T-helper 22 cell (primary cell): ENCODE measurements at places on chromosomes 16 and 17.

- no peak for DNase-seq
Observed at GRCh38 chr17:79655672-79656290, 44.9 kb upstream of the RBFOX3 start.

DNA sequence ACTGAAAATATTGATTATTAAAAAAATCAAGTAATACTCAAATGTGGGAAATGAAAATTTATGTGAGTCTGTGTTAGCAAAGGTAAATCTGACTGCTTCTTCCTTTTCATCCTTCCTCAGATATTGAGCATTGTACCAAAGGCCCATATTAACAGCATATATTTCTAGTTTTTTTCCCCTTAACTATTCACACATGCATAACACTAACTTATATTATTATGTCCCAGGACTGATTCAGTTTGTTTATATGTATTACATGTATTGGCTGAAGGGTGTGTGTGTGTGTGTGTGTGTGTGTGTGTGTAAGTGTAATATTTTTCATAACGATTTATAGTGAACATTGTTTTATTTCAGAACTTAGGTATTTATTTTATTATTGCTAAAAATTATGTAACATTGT, 74.2 kb downstream of the BCAS3 start:
- DNase-seq = no peak

DNA sequence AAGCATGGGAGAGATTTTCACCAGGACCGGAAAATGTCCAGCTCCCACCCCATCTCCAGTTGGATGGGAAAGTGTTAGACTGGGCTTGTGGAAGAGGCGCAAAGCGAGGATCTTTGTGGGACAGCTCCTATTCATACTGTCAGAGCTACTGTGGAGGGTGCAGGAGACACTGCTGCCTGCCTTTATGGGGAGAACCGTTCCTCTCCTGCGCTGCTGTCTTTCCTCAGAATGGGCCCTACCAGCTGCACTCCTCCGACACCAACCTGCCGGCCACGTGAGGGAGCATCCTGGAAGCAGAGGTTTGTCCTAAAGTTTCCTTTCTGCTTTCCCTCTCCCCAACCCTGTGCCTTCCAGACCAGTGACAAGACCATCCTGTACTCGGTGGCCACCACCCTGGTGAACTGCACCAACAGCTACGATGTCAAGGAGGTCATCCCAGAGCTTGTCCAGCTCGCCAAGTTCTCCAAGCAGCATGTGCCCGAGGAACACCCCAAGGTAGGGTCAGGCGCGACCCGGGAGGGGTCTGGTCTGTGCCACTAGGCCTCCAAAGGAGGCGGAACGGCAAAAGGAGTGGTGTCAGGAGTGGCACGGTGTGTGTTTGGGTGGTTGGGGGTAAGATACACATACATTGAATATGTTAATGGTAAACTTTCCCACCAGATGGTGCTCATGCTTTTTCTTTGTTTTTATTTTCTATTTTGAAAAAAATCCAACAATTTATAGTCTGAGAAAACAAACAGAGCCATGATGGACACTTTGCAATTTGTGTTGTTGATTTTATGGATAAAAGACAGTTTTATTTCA, 23.0 kb downstream of the SLC35G3 start:
- DNase-seq = no peak

GRCh38 chr17:42677921-42678781, 1.4 kb upstream of the PLEKHH3 start:
- peak; percentile 60 for DNase-seq

DNA sequence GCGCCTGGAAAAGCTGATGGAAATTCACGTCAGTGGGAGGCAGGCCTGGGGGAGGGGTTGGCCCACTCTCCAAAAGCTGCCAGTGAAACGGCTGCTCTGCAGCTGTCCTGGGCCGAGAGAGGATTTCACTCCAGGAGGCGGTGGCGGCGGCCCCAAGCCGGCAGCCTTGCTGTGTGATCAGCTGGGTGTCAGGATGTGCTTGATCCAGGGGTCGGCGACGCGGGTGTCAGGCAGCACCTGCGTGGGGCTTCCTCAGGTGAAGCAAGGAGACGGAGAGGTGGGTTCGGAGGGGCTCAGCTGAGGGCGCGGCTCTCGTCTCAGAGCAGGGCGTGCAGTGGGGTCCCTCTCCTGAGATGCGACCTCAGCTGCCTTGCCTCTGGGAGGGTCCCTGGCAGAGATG, 7.0 kb downstream of the CBFA2T3 start:
- no peak for DNase-seq

GRCh38 chr17:42067371-42068091, 17.1 kb upstream of the C17orf113 start:
- DNase-seq = peak; percentile 24

GRCh38 chr16:9484426-9484825, 393.0 kb downstream of the HAPSTR1 start:
- no peak for DNase-seq

DNA sequence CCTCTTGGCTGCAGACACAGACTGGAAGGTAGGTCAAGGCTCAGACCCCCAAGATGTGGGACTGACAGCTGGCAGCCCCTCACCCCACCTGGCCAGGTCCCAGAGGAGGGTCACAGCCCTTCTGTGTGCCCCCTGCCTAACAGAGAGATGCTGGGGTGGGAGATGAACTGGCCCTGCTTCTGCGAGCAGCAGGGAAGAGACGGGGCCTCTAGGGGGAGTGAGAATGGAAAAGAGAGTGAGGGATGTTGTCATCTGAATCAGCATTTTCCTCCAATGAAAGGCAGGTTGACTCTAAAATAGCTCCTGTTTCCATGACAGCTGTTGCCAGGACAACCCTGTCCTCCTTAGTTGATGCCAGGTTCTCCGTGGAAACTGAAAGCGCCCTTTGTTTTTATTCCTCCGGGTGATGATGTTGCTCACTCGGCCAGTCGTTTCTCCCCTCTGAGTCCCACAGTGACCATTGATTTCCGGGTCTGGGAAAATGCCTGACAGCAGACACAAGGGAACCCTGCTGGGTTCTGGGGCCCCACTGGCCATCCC, 4.9 kb upstream of the NDRG4 start:
- peak; percentile 21 for DNase-seq

DNA sequence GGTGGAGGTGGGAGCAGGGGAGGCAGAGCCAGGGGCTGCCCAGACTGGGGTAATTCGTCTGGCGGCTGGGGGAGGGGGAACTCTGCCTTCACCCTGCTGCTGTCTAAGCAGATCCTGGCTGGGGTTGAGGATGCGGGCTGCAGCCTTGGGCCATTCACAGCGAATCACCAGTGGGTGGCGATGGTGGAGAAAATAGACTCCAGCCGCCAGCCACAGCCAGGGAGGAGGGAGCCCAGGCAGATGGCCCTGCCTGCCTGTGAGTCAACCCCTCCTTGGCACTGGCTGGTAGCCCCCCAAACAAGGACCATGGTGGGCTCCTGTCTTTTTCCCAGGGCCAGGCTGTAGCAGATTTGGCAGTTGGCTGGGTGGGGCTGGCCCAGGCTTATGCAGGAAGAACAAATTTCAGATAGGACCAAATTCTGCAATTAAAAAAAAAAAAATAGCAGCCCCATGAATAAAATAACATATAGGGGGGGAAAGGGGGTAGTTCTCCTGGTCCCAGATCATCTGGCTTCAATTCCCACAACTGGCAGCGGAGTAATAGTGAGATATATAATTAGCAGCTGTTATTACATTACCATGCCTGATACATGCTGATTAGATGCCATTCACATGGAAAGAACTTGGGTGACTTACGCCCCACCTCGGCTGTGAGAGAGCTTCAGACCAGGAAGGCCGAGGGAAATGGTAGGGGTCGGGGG, 41.5 kb upstream of the CDH5 start:
- no peak for DNase-seq

- no peak for DNase-seq
Observed at GRCh38 chr17:66994930-66995535, 30.5 kb downstream of the CACNG4 start.

DNA sequence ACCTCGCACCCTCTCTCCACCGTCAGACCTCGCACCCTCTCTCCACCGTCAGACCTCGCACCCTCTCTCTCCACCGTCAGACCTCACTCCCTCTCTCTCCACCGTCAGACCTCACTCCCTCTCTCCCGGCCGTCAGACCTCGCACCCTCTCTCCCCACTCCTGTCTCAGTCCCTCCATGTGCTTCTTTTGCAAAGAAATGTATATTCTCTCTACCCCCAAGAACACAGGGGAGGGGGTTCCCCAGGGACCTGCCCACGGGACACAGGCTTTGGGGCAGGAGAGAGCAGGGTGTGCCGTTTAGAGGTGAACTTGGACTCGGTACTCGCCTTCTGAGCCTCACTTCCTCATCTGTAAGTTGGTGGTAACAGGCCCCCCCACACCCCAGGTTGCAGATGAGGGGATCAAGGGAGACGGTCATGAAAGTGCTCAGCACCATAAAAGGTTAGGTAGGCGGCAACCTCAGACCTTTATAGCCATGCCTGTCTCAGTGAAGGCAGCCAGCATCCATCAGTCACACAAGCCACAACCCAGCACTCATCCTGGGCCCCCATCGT, 63.7 kb downstream of the RPH3AL start:
- DNase-seq = no peak

- DNase-seq = no peak
Observed at GRCh38 chr17:9115214-9116191, 94.2 kb downstream of the NTN1 start.

DNA sequence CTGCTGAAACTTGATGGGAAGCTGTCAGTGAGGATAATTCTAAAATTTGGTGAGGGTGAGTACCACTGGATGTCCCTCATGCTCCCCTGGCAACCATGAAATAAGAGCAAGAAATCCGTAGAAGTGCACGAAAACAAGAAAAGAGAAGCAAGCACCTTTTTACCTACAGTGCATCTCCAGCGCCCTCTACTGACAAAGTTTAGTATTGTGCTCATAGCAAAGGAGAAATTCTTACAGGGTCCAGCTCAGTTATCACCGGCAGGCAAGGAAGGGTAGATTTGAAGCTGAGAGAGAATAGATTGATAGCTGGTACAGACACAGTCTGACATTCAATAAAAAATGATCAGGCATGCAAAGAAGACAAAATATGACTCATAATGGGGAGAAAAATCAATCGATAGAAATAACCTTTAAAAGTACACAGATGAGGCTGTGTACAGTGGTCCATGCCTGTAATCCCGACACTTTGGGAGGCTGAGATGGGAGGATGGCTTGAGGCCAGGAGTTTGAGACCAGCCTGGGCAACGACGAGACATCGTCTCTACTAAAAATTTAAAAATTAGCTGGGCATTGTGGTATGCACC, 28.3 kb upstream of the TEX2 start:
- DNase-seq = no peak

DNA sequence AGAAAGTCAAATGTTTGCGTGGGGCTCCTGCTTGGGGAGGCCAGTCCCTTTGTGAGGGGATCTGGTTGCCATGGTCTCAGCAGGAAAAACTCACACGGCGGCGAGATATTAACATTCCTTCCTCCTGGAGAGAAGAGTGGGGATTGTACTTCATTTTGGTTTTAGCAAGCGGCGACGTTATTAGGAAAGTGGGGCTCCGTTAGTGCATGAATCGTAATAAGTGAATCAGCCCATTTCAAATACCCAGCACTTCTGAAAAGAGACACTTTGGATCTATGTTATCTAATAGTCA, 41.6 kb upstream of the METRNL start:
- no peak for DNase-seq

GRCh38 chr16:72995151-72995881, 52.6 kb downstream of the ZFHX3 start:
- DNase-seq = no peak

- DNase-seq = no peak
Observed at GRCh38 chr17:30823421-30823820, 1.1 kb downstream of the CRLF3 start.

DNA sequence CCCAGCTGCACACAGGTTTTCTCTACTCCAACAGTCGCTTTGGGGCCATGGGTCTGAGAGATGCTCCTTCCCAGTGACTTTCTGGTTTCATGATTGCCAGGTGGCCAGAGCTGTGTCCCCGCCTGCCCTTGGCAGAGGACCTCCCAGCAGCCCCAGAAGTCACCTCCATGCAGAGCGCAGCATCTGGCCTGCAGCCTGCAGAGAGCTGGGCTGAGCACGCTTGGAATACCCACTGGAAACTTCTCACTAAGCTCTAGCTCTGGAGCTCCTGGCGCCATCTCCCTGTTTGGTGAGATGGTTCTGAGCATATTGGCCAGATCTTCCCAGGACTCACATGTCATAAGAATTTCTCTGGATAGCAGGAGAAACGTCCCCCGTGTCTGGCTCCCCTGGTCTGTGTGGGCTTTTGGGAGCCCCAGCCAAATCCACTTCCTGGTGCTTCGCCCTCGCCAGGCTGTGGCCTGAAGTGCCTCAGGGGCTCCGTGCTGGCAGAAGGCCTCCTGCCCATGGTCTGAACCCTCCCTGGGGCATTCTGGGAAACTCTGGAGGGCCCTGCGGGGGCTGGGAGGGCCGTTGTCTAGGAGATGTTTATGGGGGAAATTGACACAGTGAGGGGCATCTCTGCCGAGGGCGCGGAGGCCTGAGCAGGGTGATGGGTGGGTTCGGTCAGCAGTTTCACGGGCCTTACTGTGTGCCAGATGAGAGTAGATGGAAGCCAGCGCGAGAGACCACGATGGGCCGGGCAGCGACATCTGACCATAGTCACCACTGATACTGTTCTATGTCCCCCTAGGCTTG, 73.2 kb upstream of the CIBAR2 start:
- no peak for DNase-seq

DNA sequence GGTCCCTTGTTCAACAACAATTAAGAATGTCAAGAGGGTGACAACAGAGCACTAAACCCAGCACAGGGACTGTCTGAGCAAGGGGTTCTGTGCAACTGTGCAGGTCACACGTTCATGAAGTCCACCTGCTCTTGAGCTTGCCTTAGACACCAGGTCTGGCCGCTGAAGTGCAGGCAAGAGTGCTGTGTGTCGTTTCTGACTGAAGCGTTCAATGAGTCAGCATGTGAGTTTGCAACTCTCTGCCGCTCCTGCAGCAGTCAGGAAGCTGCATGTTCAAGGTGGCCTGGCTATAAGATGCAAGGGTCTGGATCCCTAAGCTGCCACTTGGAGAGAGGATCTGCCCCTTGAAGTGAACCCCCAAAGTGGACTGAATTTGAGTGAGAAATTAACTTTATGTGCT, 332.7 kb upstream of the HSBP1 start:
- DNase-seq = no peak

GRCh38 chr16:90041896-90042473, 22.7 kb upstream of the DBNDD1 start:
- no peak for DNase-seq

DNA sequence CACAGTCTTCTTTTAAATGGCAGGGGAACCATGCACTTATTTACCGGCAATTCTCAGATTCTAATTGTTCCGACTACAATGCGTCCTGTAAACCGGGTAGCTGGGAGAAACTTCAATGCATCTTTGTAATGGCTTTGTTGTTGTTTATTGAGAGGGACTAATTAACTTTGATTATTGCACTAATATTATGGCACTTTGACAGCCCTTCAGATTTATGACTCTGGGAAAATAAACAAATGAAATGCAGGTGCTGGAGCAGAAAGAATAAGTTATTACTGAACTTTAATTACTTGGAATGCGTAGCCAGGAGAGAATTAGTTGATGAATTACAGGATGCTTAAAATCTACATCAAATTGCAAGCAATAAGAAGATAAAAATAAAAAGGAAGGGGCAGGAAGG, 77.0 kb downstream of the WWOX start:
- DNase-seq = no peak
